DMS79 treated with DMSO at 0.1 percent for 48 hours (cell line): ENCODE measurements at places on chromosomes 11 and 22.

- DNase-seq, result peak; percentile 75
Observed at GRCh38 chr11:62081378-62082291, 42.2 kb upstream of the INCENP start.

DNA sequence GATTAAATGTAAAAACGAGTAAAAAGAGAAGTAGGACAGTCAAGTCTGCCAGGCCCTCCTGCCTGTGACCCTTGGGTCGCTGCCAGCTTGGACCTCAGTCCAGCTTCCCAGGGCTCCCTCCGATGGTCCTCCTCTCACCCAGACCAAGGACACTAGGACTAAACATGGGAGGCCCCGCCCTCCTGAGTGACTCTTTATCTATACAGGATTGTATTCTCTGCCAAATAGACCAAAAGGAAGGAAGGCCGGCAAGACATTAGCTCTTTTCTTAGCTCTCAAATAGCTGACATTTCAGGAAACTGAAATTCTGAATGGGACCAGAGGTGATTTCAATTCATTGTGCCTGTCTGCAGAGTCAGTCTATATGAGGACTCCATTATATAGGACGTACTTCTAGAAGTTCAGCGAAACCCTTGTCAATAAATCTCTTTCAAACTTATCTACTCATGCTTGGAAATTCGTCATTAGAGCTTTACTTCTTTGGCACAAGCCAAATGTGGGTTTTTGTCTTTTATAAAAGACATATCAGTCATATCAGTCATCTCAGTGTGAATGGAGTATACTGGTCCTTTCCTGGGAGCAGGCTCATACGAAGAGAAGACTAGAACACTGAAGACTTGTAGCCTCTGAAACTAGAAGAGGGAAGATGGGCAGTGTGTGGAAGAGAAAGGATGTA, 28.5 kb downstream of the ADORA2A start:
- DNase-seq, result no peak

- no peak for DNase-seq
Observed at GRCh38 chr11:70323806-70324205, 53.3 kb downstream of the PPFIA1 start.

GRCh38 chr11:93517041-93517440, 26.1 kb downstream of the SMCO4 start:
- peak; percentile 82 for DNase-seq

GRCh38 chr11:116328391-116328790, 444.4 kb downstream of the BUD13 start:
- no peak for DNase-seq
